ENCODE measurements at places on chromosomes 16 and 17.

- peak; percentile 93 for DNase-seq
Measured at GRCh38 chr16:318628-319027, 33.9 kb downstream of the AXIN1 start.

DNA sequence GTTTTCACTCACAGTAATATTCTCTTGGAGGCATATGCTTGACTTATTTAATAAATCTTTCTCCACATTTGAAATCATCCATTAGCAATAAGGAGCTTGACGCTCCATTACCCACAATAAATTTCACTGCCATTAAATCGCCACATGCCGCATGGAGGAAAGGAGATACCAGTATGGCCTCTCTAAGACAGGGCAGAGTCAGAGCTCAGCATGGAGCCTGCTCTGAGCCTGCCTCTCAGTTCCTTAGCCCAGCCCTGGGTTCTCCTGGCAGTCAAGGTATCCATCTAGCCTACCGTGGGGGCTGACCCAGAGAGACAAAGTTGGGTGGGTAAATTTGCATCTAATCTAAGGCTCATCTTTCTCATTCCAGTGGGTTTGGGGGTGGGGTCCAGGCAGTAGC is 80.3 kb upstream of the CES5A start:
- no peak for DNase-seq

- DNase-seq: no peak
Measured at GRCh38 chr16:4378161-4378666, 6.6 kb downstream of the VASN start.

DNA sequence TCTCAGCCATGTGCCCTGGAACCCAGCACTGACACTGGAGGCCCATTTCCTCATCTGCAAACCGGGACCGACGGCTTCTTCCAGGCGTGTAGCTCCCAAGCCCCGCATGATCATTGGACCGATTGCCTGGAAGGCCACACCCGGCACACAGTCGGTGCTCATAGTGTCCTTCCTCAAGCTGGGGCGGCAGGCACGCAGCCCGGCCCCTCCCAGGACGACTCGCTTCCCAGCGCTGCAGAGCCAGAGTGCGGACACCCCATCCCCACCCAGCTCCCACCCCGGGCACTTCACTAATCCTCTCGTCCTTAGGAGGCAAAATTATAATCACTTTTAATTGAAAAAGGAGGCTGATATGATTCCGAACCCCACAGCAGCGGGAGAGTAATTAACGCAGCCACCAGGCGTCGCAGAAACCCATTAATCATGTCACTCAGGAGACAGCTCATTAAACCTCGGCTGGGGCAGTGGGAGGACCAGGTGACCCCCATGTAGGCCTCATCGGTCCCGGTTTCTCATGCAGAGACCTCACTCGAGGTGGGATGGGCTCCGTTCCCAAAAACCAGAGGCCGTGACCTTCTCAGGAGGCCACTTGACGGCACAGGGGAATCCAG is 33.1 kb downstream of the ZNF469 start:
- no peak for DNase-seq

DNA sequence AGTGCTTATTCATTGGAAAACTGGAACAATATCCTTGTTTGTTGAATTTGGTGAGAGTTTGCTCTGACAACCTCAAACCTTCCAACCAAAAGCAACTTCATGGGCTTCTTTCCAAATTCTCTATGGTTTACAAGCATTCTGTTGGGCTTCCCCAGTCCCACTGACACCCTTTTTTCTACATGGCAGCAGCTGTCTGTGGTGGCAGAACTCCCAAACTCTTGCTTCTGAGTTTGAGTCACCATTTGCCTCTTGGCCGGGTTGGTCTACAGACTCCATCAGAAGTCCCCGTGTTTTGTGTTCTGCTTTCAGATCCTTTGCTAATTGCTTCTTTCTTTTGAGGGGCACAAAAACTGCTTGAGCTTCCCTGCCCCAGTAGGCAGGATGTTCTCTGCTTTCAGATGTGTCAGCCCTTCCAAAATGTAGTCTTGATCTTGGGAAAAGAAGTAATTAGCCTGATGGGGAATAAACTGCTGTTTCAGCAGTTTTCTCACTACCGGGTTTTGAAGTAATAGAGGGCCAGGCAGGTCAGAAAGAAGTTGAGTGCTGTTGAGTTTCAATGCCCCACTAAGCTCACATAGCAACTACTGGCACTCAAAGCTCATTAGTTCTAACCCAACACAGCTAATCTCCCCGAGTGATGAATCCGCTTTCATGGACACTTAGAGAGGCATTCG is 80.7 kb downstream of the HS3ST3A1 start:
- DNase-seq: no peak

GRCh38 chr17:66364990-66365490 is 62.6 kb downstream of the PRKCA start:
- DNase-seq: peak; percentile 58

DNA sequence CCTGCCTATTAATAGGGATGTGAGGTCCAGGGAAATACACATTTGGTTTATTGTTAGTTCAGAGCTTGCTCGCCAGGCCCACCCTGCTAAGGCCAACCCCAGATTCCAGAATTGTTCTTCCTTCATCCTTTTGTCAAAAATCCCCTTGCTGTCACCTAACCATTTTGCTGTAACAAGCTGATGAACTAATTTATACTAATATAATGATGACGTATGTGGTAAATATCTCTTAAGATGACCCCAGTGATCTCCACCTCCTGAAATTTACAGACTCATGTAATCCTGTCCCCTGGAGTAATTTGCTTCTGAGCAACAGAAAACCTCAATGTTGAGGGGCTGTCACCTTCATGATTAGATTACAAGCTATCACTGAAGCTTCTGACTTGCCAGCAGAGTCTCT is 236.3 kb upstream of the N4BP1 start:
- no peak for DNase-seq

DNA sequence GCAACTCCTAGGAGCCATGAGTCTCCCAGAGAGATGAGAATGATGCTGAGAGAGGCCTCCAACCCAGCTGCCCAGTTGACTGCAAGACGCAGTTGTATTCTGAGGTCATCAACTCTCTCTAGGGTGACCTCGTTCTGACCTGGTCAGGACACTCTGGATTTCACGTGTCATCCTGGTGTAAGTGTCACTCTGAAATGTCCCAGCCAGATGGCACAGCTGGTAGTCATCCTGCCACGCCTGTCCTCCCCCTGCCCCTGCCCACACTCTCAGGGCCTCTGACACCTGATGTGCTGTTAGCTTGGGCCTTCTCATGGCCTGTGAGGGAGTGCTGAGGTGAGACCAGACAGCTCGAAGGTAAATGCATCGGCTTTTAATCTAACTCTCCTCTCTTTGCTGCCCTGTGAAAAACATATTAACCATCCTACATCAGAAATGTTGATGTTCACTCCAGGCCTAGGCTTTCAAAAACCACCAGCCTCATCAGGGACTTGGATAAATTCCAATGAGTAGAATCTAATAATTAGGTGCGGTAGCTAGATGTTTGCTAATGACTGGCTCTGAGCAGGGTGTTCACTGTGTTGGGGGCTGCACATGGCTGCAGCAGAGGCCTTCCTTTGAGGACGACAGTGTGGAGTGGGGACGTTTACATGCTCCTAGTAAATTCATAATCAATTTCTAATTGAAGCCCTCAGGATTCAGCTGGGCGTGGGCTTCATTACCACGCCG is 13.8 kb downstream of the MLYCD start:
- DNase-seq: no peak

DNA sequence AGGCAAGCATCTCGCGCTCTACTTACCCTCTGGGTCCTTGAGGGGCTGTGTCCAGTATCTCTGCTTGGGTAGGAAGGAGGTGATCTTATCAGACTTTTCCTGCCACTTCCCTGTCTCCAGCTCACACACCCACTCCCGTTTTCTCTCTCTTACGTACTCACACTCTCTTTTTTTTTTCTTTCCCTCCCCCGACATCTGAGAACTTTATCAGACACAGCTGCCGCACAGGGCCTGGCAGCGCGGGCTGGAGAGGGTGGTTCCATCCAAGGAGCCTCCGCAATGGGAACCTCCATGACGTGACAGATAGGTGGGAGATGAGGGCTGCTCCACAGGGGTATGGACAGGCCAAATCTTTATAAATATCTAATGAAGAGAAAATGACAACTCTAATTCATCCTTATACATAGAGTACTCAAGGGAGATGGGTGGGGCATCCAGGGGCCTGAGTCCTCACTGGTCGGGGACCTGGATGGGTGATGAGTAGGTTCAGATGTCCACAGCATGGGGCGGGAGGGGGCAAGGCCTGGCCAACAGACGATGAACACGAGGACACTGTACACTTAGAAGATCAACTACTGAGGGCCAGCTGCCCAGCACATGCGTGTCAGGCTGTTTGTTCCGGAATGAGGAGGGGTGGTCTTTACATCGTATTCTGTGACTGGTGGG is 23.3 kb downstream of the MINK1 start:
- no peak for DNase-seq

- DNase-seq: peak; percentile 77
Measured at GRCh38 chr17:7478276-7479212, 887 bp downstream of the ZBTB4 start.

DNA sequence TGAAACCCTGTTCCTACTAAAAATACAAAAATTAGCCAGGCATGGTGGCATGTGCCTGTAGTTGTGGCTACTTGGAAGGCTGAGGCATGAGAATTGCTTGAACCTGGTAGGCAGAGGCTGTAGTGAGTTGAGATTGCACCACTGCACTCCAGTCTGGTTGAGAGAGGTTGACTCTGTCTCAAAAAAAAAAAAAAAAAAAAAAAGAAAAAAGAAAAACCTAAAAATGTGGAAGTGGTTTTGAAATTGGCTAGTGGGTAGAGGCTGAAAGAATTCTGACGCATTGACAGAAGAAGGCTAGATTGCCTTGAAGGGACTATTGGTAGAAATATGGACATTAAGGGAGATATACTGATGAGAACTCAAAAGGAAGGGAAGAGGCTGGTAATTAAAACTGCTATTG is 33.6 kb upstream of the CPPED1 start:
- no peak for DNase-seq

- DNase-seq: peak; percentile 77
Measured at GRCh38 chr17:58531122-58531521, 16.7 kb upstream of the MTMR4 start.

GRCh38 chr16:86893506-86893905 is 315.2 kb downstream of the FOXL1 start:
- no peak for DNase-seq

GRCh38 chr17:56781906-56782305 is 51.8 kb downstream of the C17orf67 start:
- no peak for DNase-seq

DNA sequence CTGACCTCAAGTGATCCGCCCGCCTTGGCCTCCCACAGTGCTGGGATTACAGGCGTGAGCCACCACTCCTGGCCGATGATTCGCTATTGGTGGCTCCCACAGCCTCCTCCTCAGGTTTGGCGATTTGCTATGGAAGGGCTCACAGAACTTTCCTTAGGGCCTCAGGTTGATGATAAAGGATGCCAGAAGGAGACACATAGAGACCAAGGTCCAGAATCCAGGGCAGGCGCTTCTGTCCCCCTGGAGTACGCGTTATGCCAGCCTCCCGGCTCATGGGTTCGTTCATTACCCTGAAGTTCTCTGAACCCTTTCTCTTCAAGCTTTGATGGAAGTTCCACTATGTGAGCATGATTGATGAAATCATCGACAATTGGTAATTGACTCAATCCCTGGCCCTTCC is 19.9 kb downstream of the LGALS3BP start:
- DNase-seq: no peak

- no peak for DNase-seq
Measured at GRCh38 chr16:85868495-85868894, 30.5 kb upstream of the IRF8 start.

GRCh38 chr17:32222621-32223020 is 43.0 kb upstream of the RHBDL3 start:
- no peak for DNase-seq

- DNase-seq: no peak
Measured at GRCh38 chr17:6142701-6143100, 72.5 kb downstream of the WSCD1 start.

DNA sequence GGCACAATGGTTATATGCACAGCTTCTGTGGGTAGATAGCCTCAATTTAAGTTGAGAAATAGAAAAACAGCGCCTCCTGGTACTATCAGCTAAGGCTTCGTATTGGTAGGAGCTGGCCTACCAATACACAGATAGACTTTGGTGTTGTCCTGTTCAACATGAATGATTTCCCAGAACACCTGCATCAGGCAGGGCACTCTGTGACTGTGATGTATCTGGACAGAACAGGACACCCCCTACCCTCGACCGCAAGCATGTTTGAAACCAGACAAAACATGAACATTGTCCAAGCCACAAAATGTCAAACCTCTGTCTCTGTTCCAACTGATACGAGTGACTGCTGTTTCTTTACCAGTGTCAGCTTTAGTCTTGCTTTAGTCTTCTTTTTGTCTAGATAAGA is 144.9 kb downstream of the HAPSTR1 start:
- DNase-seq: no peak

DNA sequence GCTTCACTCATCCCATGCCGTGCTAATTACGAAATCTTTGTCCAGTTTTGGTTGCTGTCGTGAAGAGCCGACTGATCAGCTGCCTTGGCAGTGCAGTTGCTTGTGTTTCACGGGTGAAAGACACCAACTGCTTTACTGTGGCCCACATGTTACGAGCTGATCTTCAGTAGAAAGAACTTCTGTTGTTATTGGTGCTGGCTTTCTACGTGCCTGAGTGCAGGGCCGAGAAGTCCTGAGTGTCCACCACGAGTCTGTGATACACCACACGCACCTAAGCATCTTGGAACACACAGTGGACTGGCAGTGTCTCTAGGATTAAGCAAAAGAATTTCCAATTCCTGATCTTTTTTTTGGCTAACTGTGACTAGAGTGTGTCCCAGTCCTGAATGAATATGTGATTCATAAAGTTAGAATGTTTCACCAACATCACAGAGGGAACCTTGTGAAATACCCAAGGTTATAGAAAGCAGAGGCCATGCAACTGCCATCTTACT is 70.4 kb upstream of the CLEC18A start:
- DNase-seq: no peak

DNA sequence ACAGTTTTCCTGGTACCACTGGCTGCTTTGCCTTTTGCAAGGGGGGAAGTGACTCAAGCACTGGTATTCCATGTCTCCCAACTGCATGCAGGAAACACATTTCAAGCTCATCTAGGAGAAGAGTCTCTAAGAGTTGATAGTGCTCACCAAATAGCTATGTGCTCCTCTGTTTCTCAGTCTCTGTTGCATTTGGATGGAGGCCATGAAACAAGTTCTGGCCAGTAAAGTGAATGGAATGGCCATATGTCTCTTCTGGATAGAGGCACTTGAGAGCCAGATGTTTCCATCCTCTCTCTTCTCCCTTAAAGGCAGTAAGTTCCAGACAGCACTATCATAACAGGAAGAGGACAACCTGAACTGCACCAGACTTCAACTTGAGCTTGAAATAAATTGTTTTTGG is 60.6 kb downstream of the C16orf82 start:
- no peak for DNase-seq
